Hematopoietic multipotent progenitor cell (in vitro differentiated cells): ENCODE measurements at places on chromosomes 11 and 22. TPM values are rescaled to one million over a fixed set of nuclear protein-coding genes. Genes with fewer than 3 reads are reported as not detected.

OTOG gene
- not detected for total RNA-seq

GRCh38 chr11:43818220-43818619 is 62.4 kb upstream of the ALKBH3 start:
- DNase-seq: no peak

DNA sequence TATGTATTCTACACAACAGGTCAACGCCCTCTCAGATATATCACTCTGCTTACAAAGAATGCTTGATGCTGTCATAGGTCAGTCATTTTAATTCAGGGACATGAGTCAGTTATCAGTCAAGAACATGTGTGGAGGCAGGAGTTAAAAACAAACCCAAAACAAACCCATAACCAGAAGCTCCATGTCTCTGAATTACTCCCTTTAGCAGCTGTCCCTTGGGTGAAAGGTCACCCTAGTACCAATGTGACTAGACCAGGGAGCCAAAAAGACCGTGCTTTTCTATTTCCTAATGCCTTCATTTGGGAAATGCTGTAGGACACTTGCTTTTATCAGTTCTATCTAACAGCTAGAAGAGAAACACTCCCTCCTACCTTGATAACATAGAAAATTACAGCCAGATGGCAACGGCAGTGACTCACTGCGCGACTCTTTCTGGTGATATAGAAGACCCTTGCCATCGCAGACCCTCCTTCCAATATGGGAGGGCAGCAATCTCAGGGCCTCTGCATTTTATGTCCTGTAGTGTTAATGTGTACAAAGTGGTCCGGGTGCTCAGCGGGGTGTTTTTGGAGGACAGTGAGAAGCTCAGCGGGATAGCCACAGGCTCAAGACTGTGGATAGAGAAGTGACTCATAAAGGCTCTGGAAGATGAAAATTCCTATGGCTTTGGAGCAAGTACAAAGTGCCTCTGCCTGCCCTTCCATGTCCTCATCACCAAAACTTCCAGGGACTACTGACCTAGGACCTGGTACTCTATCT is 24.8 kb downstream of the APOL5 start:
- DNase-seq: no peak

GRCh38 chr11:71321433-71322191 is 69.2 kb upstream of the SHANK2 start:
- DNase-seq: no peak
